ENCODE measurements at places on chromosomes 13 and 19.

DNA sequence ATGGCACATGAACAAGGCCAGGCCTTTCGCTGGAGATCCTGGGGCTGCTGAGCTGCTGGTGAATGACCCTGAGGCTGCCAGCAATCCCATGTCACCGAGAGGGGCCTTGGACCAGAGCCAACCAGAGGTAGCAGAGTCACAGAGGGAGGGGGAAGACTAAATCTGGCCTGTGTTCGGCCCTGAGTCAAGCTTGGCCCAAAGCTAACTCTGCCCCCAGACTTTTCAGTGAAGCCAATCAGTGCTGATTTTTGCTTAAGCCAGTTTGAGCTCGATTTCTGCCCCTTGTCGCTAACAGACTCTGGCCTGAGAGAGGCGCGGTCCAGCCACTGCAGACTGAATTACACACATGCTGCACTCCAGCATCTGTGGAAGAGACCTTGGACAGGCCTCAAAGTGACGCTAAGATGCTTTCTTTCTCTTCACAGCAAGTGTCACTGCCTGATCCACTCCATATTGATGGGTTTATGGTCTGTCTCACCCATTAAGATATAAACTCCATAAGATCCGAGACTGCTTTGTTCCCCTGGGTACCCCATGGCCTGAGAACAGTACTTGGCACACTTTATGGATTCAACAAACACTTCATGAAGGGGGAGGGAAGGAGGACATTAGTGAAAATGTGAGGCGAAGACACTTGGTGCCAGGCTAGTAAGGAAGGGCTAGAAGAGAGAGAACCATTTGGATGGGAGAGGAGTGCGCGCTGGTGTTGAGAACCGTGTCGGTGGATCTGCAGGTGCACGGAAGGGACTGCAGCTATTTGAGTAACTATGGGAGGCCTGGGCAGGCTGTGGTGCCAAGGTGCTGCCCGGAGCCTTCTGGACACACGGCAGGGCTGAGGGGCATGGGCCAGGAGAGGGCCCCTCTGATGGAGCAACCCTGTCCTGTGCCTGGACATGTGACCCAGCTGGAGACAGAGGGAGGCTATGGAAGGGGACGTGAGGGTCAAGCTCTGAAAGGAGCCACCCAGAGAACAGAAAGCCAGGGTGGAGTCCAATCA, 17.6 kb downstream of the RANBP3 start:
- no peak for DNase-seq

GRCh38 chr19:1213391-1214286, 8.1 kb downstream of the STK11 start:
- DNase-seq = no peak

DNA sequence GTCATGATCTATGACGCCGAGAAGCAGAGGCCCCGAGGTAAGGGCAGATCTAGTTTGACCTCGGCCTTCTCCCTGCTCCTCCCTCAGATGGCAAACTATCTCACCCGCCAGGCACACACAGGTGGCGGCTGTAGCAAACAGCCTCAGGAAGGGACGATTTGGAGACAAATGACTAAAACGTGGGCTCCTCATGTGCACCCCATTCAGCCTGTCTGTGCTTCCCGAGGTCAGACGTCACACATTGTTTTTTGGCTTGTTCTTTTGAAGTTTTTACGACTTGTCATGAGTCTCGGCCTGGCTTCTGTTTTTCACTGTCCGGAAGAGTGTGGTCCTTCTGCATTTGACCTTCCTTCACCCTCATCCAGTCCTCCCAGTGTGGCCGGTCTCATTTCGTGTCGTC, 15.0 kb downstream of the DAZAP1 start:
- DNase-seq = no peak

- no peak for DNase-seq
These were observed 698 bp downstream of the KANK2 start for GRCh38 chr19:11196406-11197287.

DNA sequence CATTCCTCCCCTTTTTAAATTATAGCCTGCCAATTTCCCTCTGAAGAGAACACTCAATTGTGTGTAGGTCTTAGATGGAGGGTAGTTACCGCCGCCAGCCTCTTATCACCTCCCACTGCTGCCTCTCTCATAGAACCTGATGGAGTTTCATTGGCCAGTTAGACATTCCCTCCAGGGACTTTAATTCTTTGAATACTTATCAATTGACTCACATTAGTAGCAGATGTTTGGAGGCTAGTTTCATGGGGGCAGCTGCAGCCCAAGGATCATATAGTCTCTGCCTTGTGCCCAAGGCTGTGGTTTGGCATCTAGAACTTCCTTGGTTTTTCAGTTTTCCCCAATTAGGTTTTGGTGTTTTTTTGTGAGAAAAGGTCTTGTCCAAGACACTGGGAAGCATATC, 318.9 kb upstream of the HTR2A start:
- no peak for DNase-seq

DNA sequence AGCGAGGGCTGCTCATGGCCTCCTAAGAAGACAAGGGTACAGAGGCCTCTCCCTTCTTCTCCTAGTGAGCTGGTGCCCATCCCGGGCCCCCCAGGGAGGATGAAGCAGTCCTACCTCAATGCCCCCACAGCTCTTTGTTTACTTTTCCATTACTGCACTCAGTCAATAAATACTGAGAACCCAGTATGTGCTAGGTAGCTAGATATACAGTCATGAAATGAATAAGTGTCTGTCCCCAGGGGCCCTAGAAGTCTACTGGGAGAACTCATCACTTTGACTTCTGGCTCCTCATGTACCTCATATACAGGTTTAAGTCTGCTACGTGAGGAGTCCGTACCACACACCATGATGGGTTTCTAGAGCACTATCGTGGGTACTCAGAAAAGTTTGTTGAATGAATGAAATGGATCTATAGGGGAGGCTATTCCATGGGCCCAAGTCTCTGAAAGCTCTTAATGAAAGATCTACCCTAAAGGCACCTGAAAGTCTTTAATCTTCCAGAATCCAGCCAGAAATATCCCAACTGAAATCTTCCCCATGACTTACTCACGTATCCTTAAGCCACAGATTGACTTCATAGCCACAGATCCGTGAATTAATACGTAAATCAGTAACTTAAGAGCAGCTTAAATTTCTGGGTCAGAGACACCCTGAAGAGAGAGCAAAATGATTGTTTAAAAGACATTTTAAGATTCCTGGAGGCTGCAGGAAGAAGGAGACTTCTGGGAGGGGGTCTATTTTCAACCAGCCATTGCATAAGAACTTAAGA, 51.6 kb upstream of the POMP start:
- DNase-seq = no peak

DNA sequence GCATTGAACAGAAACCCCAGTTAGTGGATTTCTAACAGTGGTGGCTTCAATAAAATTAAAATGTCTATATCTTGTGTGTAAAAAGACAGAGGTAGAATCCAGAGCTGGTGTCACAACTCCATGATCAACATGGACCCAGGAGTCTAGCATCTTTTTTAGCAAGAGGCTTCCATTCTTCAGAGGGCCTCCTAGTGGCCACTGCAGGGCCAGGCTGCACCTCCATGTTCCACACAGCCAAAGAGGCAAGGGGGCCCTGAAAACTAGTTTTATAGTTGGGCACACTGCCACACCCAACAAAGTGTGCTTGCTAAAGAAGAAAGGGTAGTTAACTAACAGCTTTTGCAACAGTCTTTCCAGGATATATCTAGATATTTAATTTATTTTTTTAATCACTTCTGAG, 12.9 kb downstream of the N4BP2L1 start:
- no peak for DNase-seq

All from activated CD8-positive, alpha-beta memory T cell treated with anti-CD3 and anti-CD28 coated beads for 4 hours (primary cell).